ENCODE measurements at places on chromosomes 12 and 14.

DNA sequence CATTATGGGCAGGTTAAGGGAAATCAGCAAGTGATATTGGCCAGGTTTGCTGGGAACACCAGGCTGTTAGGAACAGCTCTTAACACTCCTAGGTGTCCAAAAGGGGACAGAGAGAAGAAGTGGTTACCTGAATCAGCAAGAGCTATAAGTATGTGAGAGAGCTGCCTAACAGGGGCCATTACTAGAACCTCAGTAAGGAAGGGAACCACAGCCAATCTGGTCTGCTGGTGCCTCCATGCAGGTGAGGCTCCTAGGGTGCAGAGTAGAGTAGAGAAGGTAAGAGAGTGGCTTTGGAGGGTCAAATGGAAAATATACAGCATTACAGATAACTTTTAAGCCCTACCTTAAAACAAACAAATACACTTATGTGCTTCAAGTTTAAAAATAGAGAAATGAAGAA is 36.6 kb upstream of the CCT2 start:
- no peak for DNase-seq

DNA sequence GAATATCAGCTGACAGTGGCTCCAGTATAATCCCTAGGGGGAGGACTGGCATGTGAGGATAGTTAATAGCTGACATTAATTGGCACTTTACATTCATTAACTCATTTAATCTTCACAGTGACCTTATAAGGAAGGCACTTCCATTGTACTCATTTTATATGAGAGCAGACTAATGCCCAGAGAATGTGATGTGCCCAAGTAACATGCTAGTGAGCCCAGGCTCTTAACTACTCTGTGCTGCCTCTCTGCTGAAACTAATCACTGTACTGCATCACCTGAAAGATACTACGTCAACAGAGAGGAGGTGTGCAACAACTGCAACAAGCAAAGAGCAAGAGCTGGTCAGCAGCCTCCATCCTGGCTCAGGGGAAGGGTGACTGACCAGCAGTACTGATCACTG is 40.1 kb downstream of the GALNT4 start:
- DNase-seq = no peak

DNA sequence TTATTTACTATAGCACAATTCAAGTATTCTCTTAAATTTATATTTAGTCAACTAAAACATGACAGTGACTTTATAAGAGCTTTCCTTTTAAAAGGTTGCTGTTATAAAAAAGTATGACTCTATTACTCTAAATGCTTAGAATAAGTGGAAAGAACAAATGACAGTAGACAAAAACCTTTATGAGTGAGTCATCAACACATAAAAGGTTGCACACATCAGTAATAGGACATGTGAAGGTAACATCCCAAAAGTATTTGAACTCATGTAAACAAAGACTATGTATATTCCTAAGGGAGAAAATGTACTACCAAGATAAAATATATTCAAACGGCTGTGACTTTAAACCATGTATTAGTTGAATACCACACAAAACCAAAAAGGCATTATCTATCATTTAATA is 98.8 kb downstream of the PAWR start:
- no peak for DNase-seq

DNA sequence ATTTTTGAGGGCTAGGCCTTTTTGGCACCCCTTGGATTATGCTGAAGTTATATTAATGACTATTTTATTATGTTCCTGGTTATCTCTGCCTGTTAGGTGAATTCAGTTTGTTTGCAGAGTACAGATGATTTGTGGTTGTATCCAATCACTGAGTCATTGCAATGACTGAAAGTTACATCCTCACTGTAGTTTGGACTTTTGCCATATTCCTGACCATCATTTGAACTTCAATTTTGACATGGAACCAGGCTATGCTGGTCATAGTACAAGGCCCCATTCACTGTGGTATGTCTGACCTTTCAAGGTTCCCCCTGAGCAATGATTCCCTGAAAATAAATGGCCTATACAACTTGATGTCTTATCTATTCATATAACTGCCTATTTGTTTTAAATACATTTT is 621.0 kb downstream of the CCER1 start:
- no peak for DNase-seq

GRCh38 chr12:79658221-79658620 is 32.5 kb downstream of the PAWR start:
- no peak for DNase-seq

DNA sequence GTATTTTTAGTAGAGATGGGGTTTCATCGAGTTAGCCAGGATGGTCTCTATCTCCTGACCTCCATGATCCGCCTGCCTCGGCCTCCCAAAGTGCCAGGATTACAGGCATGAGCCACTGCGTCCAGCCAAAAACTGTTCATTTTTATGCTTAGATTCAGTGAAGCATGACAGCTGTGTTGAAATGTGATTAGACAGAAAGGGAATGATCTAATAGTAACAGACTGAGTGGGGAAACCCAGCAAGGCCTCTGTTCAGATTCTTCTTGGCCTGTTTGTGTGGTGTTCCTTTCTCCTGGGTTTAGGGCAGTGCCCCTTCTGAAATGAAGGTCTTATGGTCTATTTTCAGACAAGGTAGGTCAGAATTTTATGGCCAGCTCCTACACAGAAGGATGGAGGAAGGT is 11.8 kb upstream of the ABCD4 start:
- DNase-seq = no peak

- no peak for DNase-seq
Observed at GRCh38 chr12:98612696-98613334, 19.3 kb downstream of the SLC25A3 start.
